ENCODE measurements at places on chromosomes 1 and 21.

- no peak for DNase-seq
Observed at GRCh38 chr1:91564888-91565701, 64.4 kb downstream of the CDC7 start.

DNA sequence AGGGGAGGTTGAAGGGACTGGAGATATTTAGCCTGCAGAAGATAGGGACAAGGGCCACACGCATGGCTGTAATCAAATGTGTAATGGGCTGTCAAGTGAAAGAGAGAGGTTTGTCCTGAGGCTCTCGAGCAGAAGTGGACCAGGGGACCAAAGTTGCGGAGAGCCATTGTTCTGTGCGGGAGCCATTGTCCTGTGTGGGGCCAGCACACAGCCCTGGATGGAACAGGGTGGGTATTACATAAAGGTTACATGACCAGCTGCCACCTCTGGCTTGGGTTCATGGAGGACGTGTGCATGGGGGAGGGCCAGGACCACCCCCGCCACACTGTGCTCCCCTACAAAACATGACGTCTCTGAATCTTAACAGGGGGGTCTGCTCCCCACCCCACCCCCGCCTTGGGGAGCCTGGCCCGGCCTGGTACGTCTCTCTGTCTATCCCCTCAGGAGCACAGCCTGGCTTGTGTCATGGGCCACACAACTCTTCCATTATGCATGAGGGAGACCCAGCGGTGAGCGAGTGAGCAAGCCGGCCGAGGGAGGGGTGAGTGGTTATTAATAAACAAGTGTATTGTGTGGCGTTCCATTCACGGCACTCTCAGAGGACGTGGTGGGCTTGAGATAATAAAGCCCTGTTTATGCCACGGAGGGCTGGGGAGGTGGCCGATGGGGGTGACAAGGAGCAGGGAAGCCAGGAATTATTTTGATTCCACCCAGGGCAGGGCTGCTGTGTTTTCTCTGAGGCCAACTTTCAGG lies at the start of gene NFASC:
TSS of gene NFASC (plus strand) at position 703 of the 753 bp plus-strand sequence. CDS start 73,454 bp downstream, outside the sequence.
- DNase-seq: no peak

DNA sequence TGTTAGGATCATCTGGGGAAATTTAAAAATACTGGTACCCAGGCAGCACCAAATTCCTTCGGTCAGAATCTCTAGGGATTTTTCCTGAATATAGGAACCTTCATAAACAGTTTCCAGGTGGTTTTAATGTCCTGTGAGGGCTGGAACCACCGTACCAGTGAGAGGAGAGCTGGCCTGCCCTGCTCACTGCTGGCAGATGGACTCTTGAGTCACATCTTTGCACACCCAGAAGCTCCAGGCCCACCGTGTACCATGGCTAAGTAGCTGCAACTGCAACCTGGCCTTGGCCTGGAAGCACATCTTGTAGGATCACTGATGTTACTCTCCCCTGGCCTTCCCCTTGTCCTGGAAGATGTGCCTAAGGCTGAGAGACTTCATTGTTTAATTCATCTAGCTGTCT lies 181.5 kb downstream of the DISC1 start:
- DNase-seq: no peak

- no peak for DNase-seq
Observed at GRCh38 chr1:50774759-50775351, 185.2 kb downstream of the FAF1 start.

GRCh38 chr1:65209005-65209885 lies 61.2 kb downstream of the AK4 start:
- DNase-seq: no peak

DNA sequence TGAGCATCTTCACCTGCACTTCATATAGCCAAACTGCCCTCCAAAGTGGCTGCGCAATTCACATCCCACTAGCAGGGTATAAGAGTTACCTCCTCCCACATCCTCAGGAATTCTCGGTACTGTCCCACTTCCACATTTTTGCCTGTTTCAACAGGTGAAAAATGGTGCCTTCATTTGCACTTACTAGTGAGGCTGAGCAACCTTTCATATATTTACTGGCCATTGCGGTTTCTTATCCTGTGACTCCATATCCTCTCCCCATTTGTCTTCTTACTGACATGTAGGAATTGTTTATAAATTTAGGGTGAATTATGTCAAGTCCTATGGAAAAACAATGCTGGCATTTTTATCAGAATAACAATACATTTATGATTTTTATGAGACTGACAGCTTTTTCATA lies 61.9 kb downstream of the NIBAN1 start:
- DNase-seq: no peak

- DNase-seq: no peak
Observed at GRCh38 chr1:153866045-153866850, 56.5 kb downstream of the GATAD2B start.

DNA sequence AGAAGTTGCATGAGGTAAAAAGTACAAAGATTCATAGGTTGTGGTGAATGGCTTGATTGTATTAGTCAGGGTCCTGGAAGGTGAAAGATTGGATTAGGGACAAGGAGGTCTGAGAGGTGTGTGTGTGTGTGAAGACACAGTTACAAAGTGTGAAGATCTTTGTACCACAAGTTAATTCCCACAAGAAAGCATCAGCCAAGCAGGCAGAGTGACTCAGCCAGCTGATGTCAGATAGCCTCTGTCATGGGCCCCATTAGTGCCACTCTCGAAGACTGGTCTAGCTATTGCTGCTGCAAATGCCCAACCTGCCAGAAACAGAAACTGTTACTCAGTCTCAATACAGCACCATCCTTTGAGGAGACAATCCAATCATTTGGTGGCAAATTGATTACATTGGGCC lies 96.5 kb downstream of the DTL start:
- no peak for DNase-seq

DNA sequence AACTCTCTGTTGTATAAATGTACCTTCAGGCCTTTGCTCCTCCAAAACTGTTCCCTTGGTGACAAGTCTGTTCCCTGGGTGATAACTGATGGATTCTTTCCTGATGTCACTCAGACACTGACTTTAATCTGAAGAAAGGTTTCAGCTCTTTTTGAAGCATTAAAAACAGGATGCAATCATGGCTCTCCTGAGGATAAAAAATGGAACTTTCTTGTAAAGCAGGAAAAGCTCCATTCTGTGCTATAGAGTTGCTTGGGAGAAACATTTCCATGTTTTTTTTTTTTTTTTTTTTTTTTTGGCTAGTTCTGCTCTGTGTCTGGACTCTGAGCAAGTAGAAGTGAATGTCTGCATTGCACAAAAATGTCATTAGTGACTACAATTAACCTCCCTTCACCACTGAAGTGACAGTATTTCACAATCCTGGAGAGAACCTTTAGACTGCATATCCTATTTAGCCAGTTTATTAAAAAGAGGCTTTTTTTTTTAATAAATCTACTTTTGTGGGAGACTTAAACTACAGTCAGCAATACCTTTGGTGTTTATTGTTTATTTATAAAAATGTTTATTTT lies 101.7 kb upstream of the PRMT6 start:
- DNase-seq: no peak

GRCh38 chr1:62897788-62898187 lies 113.9 kb downstream of the ATG4C start:
- DNase-seq: no peak

GRCh38 chr1:39409055-39409816 lies 82.2 kb upstream of the BMP8A start:
- no peak for DNase-seq

DNA sequence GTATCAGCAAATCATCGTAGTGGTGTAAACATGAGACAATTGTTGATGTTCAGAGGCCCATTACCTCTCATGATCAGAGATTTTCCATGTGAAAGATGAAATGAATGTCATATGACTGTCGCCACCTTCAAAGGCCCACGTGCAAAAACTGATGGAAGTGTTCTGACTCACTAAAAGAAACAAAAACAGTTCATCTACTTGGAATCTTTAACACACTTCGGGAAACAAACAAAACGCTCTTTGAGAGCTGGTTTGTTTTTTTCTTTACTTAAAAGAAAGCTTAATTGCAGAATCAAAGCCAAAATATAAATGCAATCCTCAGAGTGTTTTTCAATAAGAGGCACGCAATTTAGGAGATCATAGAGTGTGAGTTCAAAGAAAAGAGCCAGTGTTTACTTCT lies 100.8 kb downstream of the PLPPR4 start:
- no peak for DNase-seq

- no peak for DNase-seq
Observed at GRCh38 chr1:94609619-94610018, 68.1 kb upstream of the F3 start.

DNA sequence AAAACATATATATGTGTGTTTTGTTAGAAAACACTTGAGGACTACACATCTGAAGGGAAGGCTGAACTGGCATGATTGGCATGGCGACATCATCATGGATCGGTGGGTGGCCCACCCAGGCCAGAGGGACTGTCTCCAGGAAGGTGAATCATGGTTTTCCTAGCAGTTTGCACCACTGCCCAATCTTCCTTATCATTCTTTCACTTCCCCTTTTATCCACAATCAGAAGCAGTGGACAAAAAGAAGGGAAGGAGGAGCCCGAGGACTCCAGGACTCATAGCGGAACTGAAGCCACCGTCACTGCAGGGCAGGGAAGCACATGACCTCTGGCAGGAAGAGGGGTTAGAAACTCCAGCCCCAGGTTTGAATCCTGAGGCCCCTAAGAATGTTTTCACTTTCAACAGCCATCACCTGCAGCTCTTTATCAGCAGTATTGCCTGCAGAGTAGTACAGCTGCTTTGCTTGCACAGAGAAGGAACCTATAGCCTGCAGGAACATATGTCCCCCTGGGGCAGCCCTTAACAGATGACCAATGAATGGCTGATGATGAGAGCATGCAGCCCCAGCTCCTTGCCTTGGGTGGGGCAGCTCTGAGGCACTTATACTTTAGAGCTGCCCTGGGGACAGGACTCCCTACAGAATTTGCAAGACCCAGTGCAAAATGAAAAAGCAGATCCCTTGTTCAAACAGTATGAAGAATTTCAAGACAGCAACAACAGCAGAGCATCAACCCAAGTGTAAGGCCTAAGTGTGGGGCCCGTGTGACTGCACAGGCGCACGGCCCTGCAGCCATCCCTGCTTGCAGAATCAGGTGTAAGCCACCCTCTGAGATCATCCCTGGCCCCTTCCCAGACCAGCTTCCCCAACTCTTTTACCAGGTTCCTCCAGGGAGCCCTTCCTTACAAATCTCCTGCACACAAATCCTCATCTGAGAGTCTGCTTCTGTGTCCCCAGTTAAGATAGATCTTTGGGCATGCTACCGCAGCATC lies 241.8 kb upstream of the IRF2BP2 start:
- DNase-seq: no peak

DNA sequence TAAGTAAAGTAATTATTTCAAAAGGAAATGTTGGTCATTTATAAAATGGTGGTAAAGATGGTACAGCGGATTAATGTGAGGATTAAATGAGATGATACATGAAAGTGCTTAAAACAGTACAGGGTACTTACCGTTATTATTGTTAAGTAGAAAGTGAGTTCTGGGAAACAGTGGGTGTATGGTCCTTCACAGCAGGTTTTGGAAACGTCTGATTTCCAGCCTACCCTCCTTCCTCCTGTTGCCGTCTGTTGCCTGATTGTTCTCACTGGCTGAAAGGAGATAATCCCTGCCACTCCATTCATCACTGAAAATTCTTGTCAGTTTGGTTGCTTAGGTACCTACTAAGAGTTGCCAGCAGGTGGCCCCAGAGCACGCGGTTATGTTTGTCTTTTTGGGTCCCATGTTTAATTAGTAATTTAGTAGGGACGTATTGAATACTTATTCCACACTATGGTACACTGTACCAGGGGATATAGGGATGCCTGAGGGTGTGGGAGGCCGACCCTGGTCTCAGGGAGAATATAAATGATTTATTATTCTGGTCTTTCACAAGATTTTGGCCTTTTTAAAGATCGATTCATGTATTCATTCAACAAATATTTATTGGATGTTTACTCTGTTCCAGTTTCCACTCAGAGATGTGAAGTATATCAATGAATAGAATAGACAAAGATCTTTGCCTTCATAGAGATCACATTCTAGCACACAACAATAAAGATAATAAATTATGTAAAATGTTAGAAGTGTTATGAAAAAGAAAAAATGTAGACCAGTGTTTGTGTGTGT lies 30.8 kb upstream of the RPTN start:
- DNase-seq: peak; percentile 20

DNA sequence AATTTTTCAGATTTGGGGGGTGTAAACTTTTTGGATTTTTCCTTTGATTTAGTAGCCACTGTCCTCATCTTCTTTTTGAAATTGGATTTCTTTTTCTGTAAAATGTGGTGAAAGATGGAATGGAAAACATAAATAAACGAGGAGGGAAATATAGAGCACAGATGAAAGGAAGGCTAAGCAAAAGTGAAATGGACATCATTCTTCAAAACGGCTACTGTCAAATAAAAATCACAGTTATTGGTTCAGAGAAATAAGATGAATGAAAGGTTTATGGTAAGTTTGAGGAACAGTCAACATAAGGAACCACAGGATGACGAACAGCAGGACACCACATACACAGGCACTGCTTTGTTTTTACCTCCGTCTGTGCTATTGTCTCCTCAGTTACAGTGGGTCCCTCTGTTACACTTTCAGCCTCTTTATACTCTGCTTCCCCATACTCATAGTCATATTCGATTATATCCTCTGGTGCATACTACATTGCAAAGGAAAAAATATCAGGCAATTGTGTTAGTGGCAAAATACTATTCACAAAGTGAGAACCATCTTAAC lies 82.4 kb downstream of the COL11A1 start:
- no peak for DNase-seq

- no peak for DNase-seq
Observed at GRCh38 chr1:42931108-42931539, 27.5 kb downstream of the SLC2A1 start.

DNA sequence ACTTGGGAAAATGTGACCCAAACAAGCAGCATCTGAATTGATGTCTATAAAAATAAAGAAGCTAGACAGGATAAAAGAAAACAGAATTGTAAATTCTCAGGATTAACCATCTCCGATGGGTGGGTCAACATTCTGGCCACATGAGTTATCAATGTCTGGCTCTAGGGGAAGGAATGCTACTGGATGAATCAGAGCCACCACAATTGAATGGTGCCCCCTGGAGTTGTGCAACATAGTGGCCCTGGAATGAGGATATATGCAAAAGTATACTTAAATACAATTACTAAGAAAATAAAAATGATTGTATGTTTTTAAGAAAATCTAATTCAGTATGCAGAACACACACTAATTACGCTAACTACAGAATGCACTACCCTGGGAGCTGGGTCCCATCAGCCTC lies 185.6 kb downstream of the TGFBR3 start:
- DNase-seq: no peak

GRCh38 chr1:192951691-192952460 lies 107.3 kb downstream of the UCHL5 start:
- DNase-seq: no peak

DNA sequence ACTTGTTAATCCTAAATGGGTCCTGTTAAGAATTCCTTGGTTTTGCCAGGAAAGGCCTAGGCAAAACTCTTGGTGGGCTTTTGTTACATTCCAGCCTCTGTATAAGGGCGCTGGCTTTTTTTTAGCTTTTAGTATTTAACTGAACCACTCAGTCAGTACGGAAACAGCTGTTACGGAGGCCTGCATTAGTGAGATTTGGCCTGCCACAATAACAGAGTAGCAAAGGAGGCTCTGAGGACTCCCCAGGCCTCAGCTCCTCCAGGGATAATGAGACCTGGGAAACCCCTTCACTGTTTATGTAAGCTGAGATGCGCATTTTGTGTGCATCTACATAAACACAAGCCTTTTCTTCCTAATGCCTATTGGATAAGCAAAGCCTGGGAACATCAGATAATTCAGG lies 210.2 kb downstream of the APP start:
- no peak for DNase-seq
